WTC11 (cell line): ENCODE measurements at places on chromosomes 1 and 21. TPM values are rescaled to one million over a fixed set of nuclear protein-coding genes. Genes with fewer than 3 reads are reported as not detected.
A peak's percentile ranks its signal among the peaks of the same experiment; 100 is the strongest.

The C1orf94 gene
- 5.5 to 6.0 TPM (median 5.5 TPM) in 3 replicates for total RNA-seq

The IL10 gene
- not detected in 3 replicates for total RNA-seq

The AKR7A3 gene
- total RNA-seq: 1.3 to 1.5 TPM (median 1.5 TPM) in 3 replicates

The UMODL1 gene
- total RNA-seq: 0.11 TPM in 1 of 3 replicates, not detected in the others

The A3GALT2 gene
- not detected in 3 replicates for total RNA-seq

The ATP6V1G3 gene
- total RNA-seq: not detected in 3 replicates

The HNRNPCL2 gene
- not detected in 3 replicates for total RNA-seq

The RAB25 gene
- total RNA-seq: 61.9 to 82.8 TPM (median 82.5 TPM) in 3 replicates

The SLAMF1 gene
- 0.11 to 0.15 TPM (median 0.11 TPM) in 3 replicates for total RNA-seq

The RHOU gene
- total RNA-seq: 5.8 to 6.0 TPM (median 5.8 TPM) in 3 replicates

The TRABD2B gene
- 7.8 to 10.8 TPM (median 10.3 TPM) in 3 replicates for total RNA-seq

The LMOD1 gene
- total RNA-seq: 1.5 to 1.9 TPM (median 1.6 TPM) in 3 replicates

The B3GALT5 gene
- total RNA-seq: 25.8 to 33.3 TPM (median 32.4 TPM) in 3 replicates

The TMPRSS15 gene
- total RNA-seq: not detected in 3 replicates

The MR1 gene
- total RNA-seq: 0.28 to 0.64 TPM (median 0.30 TPM) in 3 replicates

- DNase-seq: no peak
Measured at GRCh38 chr1:229991104-229991513, 75.9 kb upstream of the GALNT2 start.

- DNase-seq: no peak
Measured at GRCh38 chr21:24823247-24823646, 784.0 kb downstream of the MRPL39 start.

GRCh38 chr1:228488125-228488817 lies 1.1 kb downstream of the RNF187 start:
- no peak for DNase-seq

DNA sequence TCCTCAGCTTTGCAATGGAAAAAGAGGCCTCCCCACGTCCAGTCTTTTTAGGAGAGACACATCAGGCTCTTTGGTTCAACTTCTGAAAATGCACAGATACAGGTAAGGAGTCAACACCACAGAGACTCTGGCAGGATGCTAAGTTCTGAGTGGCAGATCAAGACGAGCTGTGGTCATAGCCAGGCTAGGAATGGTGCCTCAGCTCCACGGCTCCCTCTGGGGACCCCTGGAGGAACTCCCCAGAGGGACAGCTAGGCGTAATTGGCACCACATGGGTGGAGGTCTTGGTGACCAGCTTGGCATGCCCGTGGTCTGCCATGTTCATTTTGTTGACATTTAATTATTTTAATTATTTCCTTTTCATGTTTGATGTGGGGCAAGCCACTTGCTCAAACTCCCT lies 206.1 kb downstream of the KAZN start:
- peak; percentile 58 for DNase-seq

DNA sequence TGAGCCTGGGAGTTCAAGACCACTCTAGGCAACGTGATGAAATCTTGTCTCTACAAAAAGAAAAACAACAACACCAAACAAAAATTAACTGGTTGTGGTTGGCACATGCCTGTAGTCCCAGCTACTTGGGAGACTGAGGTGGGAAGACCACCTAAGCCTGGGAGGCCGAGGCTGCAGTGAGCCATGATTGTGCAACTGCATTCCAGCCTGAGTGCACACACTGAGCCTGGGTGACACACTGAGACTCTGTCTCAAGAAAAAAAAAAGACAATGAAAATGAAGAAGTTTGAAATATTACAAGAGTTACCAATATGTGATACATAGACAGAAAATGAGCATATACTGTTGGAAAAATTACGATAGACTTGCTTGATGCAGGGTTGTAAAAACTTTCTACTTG lies 31.9 kb downstream of the PDC start:
- no peak for DNase-seq

- DNase-seq: no peak
Measured at GRCh38 chr1:155694167-155694566, 5.3 kb downstream of the DAP3 start.

GRCh38 chr1:31874942-31875341 lies 59.1 kb upstream of the SPOCD1 start:
- DNase-seq: no peak

DNA sequence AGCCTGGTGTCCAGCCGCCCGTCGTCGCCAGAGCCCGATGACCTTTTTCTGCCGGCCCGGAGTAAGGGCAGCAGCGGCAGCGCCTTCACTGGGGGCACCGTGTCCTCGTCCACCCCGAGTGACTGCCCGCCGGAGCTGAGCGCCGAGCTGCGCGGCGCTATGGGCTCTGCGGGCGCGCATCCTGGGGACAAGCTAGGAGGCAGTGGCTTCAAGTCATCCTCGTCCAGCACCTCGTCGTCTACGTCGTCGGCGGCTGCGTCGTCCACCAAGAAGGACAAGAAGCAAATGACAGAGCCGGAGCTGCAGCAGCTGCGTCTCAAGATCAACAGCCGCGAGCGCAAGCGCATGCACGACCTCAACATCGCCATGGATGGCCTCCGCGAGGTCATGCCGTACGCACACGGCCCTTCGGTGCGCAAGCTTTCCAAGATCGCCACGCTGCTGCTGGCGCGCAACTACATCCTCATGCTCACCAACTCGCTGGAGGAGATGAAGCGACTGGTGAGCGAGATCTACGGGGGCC lies 1.2 kb downstream of the OLIG2 start:
- DNase-seq: no peak

DNA sequence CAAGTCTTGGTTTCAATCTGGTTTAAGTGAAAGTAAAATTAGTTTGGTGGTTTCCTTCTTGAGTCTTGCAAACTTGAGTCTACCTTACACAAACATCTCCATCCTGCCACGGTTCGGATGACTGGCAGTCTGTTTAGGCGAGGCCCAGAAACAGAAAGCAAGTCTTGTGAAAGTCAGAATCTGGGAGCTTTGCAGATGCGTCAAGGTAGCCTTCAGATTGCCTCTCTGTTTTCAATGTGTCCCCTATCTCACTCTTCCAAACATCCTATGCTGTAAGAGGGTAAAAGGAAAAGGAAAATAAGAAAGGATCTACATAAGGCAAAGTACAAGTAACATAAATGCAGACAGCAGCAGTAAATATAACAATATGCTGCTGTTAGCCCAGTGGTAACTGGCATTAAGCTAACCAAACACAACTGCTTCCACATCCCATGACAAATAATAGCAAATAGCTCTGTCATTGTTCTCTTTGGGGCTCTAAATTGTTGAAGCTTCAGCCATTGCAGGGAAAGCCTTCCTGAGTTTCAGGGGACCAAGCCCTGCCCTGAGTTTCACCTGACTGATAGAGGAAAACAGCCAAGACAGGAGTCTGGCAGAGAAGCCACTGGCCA lies 26.2 kb upstream of the C1orf105 start:
- no peak for DNase-seq

DNA sequence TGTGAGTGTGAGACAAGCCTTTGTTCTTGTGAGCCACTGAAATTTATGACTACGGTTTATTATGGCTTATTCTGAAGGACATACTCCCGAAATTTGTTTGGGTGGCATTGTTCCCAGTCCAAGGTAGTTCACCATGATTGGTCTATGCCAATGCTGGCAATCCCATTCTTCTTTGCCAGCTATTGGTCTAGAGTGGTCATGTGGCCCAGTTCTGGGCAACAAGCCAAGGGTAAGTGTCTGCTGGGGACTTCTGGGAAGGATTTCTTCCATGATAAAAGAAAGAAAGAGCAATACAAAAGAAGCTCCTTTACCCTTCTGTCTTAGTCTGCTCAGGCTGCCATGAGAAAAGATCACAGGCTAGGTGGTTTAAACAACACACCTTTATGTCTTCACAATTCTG lies 201.6 kb downstream of the SLC35F3 start:
- DNase-seq: no peak

DNA sequence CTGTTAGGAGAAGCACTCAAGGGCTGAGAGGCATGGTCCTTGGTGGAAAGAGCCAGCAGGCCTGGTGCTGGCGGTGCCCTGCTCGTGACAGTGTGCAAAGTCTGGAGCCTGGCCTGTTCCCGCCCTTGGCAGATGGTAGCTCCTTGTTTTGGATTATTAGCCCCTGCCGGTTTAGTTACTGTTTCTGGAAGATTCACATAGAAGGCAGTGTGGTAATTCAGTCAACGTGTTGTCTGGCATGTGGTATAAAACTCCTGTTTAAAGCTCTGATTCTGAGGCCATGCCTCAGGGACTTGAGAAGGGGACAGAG lies 6.8 kb downstream of the PKNOX1 start:
- DNase-seq: no peak

GRCh38 chr1:202709276-202710041 lies 795 bp downstream of the SYT2 start:
- peak; percentile 28 for DNase-seq

GRCh38 chr1:41913014-41913413 lies 5.7 kb downstream of the HIVEP3 start:
- DNase-seq: no peak

DNA sequence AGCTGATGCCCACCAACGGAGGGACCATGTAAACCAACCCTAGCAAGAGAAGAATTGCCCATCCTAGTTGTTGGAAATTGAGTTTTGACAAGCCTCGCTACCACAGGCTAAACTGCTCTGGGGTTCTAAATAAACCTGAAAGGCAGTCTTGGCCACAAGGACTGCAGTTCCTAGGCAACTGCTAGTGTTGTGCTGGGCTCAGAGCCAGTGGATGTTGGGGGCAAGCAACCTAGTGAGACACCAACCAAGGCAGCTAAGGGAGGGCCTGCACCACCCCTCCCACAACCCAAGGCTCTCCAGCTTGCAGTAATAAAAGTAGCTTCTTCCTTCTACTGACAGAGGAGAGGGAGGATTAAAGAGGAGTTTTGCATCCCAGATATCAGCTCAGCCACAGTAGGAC lies 102.4 kb upstream of the PKN2 start:
- no peak for DNase-seq

GRCh38 chr1:105785021-105785420 lies 1271.5 kb upstream of the PRMT6 start:
- no peak for DNase-seq

DNA sequence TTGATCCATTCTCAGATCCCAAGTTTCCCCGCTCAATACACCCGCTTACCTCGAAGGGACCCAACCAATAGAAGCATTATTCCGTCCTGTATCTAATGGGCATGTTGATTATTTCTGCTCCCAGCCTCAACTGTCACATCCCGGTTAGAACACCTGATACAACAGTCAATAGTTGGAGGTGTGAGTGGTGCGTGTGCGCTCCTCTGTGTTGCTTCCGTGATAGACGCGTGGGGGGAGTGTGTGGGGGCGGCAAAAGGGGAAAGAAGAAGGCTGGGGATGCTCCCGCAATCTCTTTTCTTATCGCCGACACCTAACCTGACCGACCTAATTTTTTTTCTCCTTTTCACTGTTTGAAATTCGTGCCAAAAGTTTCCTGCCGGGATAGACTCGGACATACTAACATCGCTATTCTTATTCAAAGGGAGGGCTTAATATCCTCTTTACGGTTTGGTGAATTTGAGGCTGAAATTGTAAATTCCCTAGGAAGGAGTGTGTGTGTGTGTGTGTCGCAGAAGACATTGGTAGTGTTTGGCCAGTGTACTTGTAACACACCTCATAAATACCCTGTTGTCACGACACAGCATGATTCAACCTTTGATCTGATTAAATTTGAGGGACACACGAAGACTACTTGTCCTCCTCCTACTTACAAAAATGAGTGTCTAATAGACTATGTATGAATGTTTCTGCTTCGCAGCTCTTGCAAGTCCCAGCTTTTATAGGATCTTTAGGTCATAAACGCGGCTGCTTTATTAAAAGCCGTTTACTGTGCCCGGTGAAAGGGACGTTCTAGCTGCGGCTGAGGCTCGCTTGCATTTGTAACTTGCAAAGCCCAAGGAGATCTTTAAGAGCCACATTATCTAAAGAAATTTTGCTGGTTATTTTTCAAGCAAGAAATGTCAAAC lies 1.5 kb upstream of the PROX1 start:
- no peak for DNase-seq

GRCh38 chr1:41892301-41892781 lies 26.4 kb downstream of the HIVEP3 start:
- DNase-seq: no peak

- DNase-seq: no peak
Measured at GRCh38 chr1:87940421-87940820, 611.7 kb downstream of the LMO4 start.

- DNase-seq: no peak
Measured at GRCh38 chr21:42251654-42252324, 32.8 kb downstream of the ABCG1 start.

DNA sequence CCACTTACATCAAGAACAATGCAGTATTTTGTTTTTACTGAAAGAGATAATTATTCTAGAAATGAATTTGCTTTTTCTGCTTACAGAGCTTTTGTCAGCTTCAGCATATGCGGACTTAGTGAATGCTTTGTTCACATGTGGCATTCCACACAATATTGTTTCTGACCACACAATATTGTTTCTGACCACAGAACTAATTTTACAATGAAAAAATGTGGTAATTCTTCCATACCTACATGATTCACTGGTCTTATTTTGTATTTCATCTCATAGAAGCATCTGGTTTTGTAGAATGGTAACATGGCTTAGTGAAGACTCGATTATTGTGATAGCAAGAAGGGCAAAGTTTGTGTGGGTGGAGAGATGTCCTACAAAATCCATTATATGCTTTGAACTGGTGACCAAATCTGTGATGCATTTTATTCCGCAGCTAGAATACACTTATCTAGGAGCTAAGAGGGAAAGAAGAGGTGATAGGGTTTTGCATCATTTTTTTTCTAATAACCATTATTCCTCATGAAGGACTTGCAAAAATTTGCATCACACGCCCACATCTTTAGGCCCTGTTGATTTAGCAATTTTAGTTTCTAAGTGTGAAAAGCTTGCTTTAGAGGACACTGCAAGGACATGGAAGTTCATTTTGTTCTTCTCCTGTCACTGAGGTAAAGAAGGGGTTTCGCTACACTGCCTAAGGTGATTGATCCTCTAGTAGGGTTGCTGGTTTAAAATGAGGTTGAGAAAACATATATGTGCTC lies 75.3 kb downstream of the HLX start:
- no peak for DNase-seq

DNA sequence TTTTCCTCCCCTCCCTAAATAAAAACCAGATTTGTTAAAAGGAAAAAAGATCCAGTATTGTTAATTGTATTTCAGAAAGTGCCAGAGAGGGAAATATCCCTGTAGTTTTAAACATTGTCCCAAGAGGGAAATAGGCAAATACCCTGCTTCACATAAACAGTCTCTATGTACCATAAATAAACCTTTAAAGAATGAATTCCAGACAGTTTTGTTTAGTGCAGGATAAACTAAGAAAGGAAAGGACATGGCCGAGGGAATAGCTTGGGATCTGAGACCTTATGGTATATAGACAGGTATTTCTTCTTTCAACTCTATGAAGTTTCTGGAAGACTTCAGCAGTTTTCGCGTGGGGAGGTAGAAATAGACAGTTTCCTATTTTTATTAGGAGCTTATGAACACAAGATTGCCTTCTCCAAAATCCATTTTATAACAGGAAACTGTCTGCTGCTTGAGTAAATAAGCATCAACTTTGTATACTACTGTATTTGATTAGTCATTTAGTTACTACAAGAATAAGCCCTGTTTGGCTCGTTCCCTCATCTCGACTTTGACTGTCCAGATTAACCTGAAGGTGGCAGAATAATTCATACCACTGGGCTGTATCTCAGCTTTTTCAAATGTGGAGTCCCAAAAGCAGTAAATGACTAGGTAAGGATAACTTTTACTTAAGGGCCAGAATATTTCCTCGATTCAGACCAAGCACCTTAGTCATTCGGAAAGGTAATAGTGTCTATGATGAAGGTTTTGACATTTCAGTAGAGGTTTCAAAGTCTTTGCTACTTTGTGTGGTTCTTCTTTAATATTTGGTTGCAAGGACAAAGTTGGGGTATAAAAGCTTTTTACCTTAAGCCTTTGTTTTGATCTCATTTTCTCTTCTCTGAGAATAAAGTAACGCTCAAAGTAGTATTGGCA lies 177.5 kb downstream of the VPS13D start:
- DNase-seq: no peak
